ENCODE measurements at places on chromosomes 3 and 15.

GRCh38 chr15:66876421-66876730, 174.3 kb downstream of the SMAD6 start:
- DNase-seq = no peak

DNA sequence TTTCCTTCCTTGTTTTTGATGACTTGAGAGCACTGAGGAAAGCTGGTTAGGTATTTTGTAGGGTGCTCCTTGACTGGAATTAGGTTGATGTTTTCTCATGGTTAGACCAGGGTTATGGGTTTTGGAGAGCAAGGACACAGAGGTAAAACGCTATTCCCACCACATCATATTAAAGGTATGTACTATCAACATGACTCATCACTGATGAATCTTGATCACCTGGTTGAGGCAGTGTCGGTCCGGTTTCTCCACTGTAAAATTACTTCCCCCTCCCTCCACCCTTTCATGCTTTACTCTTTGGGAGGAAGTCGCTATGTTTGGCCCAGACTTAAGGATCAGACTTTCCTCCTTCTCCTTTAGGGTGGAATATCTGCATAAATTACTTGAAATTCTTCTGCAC, 201.6 kb downstream of the EDEM1 start:
- no peak for DNase-seq

GRCh38 chr15:40108061-40108854, 421 bp downstream of the BMF start:
- DNase-seq = no peak

- no peak for DNase-seq
Measured at GRCh38 chr3:157261000-157261399, 101.1 kb upstream of the CCNL1 start.

DNA sequence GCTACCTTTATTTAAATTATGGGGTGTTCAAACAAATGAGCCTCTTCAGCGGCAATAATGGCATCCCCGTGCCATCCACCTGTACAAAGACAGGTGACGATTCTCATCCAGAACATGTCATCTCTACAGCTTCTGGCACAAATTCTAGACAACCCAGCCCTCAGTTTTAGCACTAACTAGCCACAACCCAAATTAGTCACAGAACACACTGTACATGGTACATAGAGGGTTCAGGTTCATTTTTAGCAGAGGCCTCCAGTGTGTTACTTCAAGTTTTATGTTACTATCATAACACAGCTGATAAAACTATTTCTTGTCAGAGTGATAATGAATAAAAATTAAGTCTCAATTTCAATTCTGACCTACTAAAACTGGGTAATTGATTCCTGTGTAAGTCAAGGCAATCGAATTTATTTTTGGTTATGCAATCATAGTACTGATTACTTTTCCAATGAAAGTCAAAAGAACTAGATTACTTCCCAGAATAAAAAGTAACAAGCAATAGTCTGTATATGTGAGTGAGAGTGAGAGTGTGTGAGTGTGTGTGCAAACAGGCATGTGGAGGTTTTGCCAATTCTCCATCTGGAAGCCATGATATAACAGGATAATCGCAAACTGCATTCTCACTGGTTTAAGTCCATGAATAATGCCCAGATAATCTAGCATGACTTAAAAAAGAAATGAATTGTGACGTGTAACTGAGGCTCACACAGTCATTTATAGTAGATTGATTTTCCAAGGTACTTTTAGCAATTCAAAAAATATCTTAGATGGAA, 37.4 kb downstream of the SHQ1 start:
- no peak for DNase-seq

DNA sequence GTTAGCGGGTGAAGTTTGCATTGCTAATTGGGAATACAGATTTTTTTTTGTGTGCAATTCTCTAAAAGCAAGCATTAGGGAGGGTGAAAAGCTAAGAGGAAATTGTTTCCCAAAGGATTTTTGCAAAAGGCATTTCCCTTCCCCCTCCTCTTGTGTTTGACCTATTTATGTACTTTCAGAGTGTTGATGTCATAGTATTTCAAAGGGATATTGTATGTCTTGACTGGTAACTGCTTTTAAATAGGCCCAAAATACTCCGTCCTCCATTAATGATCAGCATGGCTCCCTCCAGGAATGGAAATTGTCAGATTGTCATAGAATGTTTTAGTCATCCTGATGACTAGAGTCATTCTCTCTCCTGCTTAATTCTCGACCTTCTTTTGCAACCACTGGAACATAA, 32.4 kb downstream of the TRIM71 start:
- no peak for DNase-seq

- DNase-seq = no peak
Measured at GRCh38 chr3:12890610-12891390, 49.4 kb upstream of the RPL32 start.

DNA sequence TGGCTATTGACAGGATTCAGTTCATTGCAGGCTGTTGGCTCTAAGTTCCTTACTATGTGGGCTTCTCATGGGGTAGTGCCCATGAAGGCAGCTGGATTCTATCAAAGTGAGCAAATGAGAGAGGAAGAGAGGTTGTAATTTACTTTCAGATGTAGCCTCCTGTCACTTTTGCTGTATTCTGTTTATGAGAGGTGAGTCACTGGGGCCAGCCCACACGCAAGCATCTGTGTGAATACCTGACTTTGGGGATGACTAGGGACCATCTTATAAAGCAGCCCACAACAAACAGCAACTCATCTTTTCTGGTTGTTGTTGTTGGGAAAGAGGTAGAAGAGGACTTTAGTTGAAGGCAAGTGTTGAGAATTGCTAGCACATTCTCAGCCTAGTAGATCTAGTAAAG, 506.3 kb upstream of the GRM7 start:
- DNase-seq = no peak

DNA sequence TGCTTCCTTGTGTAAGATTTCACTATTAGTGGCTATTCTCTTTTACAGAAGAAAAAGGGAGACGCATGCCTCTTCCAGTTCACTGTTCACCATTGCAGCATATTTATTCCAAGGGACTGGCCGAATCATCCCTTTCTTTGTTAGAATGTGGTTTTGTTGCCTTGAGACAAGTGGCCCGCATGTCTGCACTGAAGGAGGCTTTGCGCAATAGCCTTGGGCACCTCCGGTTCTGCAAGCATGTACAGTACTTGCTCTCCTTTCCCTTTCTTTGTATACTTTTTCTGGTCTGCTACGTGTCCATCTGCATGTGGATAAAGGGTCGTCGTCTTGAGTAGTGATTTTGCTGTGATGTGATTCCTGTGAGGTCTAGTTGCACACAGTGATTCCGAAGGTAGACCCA, 43.0 kb downstream of the FLNB start:
- no peak for DNase-seq

DNA sequence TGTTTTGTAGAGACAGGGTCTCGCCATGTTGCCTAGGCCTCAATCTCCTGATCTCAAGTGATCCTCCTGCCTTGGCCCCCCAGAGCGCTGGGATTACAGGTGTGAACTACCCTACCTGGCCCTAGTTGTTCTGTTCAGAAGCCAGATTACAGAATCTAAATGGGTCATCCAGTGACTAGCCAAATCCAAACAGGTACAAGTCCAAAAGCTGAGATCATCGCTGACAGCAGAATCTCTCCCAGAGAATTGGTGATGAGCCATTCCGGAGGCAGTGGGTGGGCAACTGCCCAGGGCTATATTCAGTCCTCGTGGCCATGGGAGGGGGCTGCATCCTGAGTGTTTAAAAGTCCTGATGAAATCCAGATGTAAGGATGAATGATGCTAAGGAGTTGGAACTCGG, 47.5 kb upstream of the SEMA4B start:
- DNase-seq = no peak

DNA sequence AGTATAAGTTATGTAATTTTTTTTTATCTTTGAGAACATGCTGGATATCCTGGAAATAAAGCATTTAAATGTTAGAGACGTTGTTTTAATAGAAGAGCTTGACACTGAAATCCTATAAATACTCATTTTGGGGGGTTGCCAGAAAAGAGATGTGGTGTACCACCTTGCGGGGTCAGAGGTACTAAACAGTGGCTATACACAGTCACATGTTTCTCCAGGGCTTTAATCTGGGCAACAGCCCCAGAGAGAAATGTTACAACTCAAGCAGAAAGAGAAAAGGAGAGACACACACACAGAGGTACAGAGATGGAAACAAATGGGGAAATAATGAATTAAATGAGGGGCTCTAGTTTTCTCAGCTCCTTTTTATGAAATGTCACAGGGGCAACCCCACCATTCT, 113.8 kb downstream of the SENP2 start:
- no peak for DNase-seq

- no peak for DNase-seq
Measured at GRCh38 chr15:56919609-56920366, 1.3 kb downstream of the TCF12 start.

GRCh38 chr15:93485438-93486327, 396.7 kb upstream of the RGMA start:
- DNase-seq = no peak

- no peak for DNase-seq
Measured at GRCh38 chr3:14570089-14570488, 29.9 kb upstream of the GRIP2 start.

DNA sequence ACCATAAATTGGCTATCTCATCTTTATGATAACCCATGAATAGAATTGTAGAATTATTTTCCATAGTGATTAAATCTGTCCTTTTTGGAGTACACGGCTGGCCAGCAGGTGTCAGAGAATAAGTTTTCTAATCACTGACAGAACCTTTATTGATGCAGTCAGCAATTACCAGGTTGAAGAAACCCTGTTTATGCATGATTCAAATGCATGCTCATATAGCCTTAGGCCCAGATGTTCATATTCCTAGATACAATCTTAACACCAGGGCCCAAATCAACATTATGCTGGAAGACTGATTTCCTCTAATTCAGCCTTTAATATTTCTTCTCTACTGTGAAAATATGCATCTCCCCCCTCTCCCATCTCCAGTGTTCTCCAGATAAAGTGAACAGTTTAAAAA, 243.5 kb upstream of the DCBLD2 start:
- DNase-seq = no peak

Measured in stimulated activated CD8-positive, alpha-beta memory T cell treated with anti-CD3 and anti-CD28 coated beads, Interleukin-4, amount 100 ng/mL, for 1 hour (primary cell).